ENCODE measurements at places on chromosomes 3 and 15. TPM values are rescaled to one million over a fixed set of nuclear protein-coding genes. Genes with fewer than 3 reads are reported as not detected.

The FHIT gene
- 6.0 TPM for total RNA-seq

The ANKRD63 gene
- total RNA-seq = not detected

The GPR27 gene
- 6.5 TPM for total RNA-seq

- peak; percentile 52 for DNase-seq
Observed at GRCh38 chr3:10391391-10391790, 70.5 kb upstream of the SEC13 start.

DNA sequence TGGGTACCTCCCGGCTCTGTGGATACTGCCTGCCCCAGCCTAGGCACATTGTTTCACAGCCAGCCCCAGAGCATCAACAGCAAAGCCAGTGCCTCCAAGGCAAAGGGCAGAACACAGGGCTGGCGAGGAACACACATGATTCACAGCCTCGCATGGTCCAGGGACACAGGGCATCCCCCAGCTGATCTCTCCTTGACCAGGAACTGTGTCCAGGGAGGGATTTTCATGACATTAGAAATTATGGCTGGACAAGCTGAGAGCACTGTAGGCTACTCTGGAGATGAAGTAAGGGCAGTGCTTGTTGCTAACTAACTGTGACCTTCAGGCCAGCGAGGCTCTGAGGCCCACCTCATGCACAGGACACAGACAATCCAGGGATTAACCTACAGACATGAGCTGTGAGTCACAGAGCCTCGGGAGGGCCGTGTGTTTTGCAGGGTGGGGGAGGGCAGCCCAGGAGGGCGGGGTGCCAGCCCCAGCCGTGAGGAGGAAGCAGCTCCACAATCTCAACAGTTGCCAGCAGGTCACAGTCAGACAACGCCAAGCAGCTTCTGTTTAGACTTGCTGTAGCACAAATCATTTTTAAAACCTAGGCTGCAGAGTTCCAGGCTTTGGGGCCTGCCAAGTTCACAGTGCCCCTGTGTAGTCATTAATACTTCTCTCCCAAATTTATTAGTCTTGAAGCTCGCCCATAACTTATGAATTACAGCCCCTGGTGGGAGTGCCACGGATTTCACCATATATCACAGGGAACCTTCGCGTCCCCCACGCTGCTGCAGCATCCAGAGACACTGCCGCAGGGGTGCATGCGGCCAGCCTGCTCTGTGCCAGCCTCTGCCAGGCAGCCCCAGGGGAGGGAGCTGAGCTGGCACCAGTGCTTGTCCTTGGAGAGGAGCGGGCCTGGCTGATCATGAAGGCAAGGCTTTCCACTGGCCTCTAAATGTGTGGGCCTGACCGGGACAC, 114.7 kb downstream of the ETFA start:
- no peak for DNase-seq

GRCh38 chr15:22968366-22968765, 11.8 kb downstream of the CYFIP1 start:
- DNase-seq = no peak

- DNase-seq = no peak
Observed at GRCh38 chr15:58369261-58369701, 62.5 kb upstream of the LIPC start.

DNA sequence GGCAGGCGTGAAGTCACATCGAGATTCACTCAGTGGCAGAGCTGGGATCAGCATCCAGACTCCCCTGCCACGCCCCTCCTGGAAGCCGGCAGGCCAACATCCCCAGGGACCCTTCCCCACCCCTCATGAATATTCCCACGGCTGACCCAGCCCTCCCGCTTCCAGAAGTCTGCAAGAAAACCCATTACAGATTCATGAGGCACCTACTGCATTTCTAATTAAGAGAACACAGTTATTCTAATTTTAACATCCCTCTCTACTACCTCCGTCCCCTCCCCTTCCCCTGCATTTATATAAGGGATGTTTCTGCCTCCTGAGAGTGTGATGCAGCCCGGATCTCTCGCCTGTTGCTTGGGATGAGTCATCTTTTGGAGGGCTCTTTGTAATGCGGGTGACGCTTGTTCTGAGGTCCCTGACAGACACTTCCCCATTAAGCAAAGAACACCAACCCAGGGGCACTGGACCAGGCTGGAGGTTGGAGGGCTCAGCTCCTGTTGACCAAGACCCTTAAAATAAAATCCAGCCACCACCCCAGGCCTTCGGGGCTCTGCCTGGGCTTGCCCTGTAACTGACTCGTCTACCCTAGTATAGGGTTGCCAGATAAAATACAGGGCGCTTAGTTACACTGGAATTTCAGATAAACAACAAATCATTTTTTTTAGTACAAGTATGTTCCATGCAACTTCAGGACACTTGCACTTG, 118.7 kb downstream of the NUP210 start:
- DNase-seq = peak; percentile 73

GRCh38 chr3:150925751-150926201, 20.5 kb upstream of the MINDY4B start:
- no peak for DNase-seq

DNA sequence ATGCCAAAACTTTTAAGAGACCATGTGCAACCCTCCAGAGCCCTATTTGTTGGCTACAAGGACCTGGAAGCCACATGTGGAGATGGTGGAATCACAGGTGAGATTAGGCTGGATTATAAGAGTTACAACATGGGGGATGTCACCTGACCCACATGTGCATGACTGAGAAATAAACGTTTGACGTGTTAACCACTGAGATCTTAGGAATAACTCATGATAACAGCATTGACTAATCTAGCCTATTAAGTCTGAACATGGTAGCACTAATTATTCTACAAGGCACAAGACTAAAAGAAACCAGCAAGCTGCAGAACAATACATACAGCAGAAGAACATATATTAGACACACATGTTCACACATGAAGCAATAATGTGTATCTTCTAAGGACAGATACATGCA, 38.4 kb downstream of the SUCLG2 start:
- no peak for DNase-seq

- no peak for DNase-seq
Observed at GRCh38 chr3:194686414-194686815, 732 bp downstream of the FAM43A start.

DNA sequence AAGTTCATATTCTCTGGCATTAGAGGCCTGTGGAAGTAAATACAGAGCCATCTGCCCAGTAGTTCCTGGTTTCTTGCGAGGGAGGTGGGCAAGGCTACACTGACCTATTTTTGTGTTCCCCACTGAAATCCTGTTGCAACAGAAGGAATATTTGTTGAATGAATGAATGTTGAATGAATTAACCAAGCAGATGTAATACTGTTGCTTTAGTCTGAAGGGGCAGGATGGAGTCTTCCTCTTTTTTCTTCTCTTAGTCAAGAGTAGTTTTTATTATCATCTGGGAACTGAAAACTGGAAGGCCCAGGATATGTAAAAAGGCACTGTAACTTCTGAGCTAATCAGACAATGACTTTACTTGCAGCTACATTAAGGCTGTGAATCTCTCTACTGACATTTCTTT, 17.1 kb downstream of the BLOC1S6 start:
- DNase-seq = no peak

GRCh38 chr15:92807971-92808571, 92.1 kb upstream of the CHD2 start:
- DNase-seq = no peak
